ENCODE measurements at places on chromosomes 5 and 9.

DNA sequence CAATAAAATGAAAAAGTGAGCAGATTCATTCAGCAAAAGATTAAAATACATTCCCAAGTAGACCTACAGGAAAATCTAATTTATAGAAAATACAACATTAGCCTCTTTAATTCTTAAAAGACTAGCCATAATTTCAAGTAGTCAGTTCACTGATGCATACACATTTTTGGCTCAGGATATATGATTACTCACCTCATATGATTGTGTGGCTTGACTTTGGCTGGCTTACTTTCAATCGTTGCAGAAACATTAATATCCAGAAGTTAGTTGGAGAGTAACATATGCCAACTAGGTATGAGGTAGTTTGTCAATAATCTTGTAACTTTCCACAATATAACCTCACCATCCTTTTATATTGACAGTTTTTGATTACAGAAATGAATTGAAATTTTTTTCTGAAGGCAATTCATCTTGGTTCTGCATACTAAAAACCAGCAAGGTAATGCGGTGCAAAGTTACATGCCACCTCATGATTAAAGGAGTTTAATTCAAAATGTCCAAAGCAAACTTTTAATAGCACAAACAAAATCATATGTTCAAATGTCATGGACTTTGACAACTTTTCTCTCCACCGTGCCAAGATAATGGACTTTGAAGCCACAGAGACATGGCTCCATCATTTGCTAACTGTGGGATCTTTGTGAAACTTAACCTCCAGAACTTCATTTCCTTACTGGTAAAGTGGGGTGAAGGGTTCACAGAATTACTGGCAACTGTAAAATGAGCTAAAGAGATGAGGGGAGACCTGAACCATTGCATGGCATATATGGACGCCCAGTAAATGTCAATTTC lies 76.6 kb upstream of the PAM start:
- DNase-seq = no peak

GRCh38 chr9:38342096-38342495 lies 50.4 kb upstream of the ALDH1B1 start:
- DNase-seq = no peak

- no peak for DNase-seq
Observed at GRCh38 chr5:176553260-176554085, 4.3 kb downstream of the CDHR2 start.

DNA sequence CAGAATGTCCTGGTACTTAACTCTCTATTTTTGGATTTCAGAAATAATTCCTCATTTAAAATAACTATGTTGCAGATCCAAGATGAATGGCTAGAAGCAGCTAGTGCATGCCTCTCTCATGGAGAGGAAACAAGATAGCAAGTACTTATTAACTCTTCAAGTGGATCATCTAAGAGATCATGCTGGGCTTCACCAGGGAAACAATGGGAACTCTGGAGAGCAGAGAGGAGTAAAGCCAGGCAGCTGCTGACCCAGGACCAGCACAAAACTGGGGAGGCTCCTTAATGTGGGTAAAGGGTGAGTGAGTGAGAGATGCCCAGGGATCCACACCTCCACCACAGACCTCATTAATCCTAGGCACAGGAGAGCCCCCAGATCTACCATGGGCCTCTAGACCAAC lies 897.8 kb upstream of the ACO1 start:
- no peak for DNase-seq

- DNase-seq = no peak
Observed at GRCh38 chr5:102863764-102864560, 108.9 kb downstream of the PAM start.

DNA sequence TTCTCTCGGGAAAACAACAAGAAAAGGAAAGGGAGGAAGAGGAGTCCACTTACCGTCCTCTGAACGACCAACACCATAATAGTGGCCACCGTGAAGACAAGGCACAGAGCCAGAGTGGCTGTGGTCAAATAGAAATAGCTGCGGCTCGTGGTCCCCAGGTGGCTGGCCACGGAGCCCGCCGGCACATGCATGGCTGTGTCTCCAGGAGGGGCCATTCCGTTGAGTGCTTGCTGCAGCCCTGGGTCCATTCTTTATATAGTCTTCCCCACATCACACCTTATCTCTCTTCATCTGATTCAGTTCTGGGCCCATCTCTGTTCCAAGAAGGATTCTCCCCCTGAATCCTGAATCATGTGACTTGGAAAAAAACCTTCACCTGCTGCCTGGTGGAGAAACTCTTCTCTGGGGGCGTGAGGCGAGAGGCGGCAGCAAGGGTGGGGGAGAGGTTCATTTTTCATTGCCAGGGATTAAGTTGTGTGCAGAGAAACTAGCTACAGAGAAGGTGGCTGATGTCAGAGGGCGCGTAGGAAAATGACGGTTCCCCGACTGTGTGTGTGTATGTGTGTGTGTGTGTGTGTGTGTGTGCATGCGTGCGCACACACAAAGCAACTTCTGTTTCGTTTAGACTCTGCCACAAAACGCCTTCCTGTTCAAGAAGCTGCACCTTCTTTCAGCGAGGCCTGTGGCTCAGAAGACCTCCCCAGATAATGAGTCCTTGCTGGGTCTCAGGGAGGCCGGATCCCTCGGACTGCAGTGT lies at the start of gene TNFSF8:
TNFSF8 (minus strand) TSS at position 536 of the 757 bp plus-strand sequence; CDS start at position 248, 288 bp downstream.
- DNase-seq = no peak

DNA sequence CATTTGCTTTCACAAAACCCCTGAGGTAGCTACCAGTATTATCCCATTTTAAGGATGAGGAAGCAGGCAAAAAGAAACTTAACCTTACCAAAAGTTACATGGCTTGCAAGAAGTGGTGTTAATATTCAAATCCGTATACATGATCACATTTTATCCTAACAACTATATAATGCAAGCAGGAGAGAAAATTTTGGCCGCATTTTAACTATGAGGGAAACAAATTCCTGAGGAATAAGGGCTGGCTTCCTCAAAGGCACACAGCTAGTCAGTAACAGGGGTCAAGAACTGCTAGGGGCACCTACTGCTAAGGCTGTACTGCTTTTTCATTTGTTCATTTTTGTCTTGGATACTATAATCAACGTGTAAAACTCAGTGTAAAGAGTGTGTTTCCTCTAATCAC lies 81.0 kb downstream of the LHFPL2 start:
- no peak for DNase-seq

GRCh38 chr5:146340260-146341081 lies 1.8 kb downstream of the POU4F3 start:
- DNase-seq = no peak

DNA sequence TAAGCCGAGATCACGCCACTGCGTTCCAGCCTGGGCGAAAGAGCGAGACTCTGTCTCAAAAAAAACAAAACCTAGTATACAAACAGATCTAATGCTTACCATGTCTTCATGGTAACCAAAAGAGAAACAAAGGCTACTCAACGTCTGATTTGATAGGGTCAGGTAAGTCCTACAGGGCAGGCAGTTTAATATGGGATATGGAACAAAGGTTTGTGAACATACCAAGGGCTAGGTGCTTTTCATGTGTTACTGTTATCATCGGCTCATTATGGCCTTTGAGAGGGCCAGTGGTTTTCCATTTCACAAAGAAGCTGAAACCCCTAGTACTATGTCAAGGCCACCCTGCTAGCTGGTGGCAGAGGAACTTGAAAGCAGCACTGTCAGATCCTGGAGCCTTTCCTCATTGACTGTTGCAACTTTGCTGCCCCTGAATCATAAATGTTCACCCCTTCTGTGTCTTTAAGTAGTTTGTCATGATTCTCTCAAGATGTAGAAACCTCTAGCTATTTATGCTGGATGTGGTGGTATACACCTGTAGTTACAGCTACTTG lies 5.1 kb downstream of the IQGAP2 start:
- DNase-seq = no peak

GRCh38 chr5:41156739-41157138 lies 56.6 kb downstream of the C6 start:
- no peak for DNase-seq

DNA sequence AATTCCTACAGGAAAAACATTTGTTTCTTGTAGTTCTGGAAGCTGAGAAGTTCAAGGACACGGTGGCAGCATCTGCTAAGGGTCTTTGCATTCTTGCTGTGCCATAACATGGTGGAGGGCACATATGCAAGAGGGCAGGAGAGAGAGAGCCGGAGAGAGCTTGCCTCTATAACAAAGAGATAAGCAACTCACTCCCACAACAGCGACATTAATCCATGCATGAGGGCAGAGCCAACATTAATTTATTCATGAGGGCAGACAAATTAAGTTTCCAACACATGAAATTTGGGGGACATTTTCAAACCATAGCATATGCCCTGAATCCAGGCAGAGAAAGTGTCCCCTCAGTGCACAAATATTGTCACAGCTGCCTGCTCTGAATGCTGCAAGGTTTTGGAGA lies 4.4 kb upstream of the GTF3C5 start:
- no peak for DNase-seq

GRCh38 chr5:122749886-122750285 lies 25.0 kb upstream of the SNX2 start:
- DNase-seq = no peak

DNA sequence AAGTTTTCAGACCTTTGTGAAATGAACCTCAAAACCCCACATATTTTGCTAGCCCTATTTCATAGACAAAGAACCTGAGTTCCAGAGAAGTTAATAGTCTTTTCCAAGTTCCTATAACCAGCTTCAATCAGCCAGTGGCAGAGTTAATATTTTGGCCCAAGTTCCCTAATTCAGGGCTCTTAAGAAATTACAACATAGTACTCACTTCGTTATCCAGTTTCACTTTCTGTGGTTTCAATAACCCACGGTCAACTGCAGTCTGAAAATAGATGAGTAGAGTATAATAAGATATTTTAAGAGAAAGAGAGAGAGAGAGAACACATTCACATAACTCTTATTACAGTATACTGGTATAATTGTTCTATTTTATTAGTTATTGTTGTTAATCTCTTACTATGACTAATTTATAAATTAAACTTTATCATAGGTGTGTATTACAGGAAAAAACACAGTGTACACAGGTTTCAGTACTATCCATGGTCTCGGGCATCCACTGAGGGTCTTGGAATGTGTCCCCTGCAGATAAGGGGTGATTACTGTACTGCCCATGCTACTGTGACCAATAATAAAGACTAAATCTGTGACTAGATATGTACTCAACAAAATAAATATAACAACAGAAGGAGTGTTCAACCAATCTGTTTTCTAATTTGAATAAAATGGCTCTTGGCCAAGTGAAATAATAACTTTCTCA lies 9.3 kb upstream of the MYOT start:
- no peak for DNase-seq

GRCh38 chr5:128649192-128649591 lies 111.1 kb upstream of the FBN2 start:
- DNase-seq = no peak

DNA sequence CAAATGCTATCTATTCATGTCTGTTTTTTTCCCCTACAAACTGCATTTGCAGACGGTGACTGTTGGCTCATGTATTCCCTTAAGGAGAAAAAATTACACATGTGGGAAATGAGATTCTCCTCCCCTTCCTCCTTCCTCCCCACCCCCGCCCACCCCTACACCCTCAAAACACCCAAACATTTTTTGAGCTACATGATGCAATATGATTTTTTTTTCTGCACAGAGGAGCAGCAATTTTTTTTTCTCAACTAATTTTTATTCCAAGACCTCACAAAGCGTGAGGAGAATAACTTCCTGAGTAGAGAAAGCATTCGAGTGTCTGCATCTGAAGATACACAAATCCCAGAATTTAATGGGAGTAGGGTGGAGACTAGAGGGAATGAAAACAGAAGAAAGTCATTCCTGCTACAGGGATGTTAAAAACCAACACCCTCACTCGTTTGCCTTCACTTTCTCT lies 118.1 kb downstream of the PRDM6 start:
- no peak for DNase-seq

- no peak for DNase-seq
Observed at GRCh38 chr9:81266674-81267073, 422.7 kb downstream of the TLE1 start.
